M059J (cell line): ENCODE measurements at places on chromosomes 5 and 9. TPM values are rescaled to one million over a fixed set of nuclear protein-coding genes. Genes with fewer than 3 reads are reported as not detected.

DNA sequence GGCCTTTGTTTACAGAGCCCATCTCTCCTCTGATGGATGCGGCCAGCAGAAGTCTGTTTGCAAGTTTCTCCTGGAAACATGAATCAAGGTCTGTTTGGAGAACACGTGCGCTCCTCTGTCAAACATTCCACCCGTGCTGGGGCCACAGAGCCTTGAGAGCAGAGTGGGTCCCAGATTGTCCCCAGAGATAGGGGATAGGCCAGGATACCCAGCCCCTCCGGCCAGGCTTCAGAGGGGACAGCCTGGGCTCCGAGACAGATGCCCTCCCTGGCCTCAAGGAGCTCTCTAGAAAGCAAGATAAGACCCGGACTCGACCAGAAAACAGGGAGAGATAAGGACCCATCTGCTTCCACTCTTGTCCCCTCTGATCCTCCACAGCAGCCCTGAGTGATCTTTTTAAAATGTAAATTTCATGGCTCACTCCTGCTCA, 40.4 kb upstream of the HAND1 start:
- no peak for DNase-seq

Gene OTULINL
- total RNA-seq: 13.3 and 24.7 TPM in 2 replicates

Gene PDE6A
- total RNA-seq: 0.02 and 0.22 TPM in 2 replicates

- peak; percentile 76 for DNase-seq
Observed at GRCh38 chr5:147481874-147482705, 27.8 kb downstream of the DPYSL3 start.

DNA sequence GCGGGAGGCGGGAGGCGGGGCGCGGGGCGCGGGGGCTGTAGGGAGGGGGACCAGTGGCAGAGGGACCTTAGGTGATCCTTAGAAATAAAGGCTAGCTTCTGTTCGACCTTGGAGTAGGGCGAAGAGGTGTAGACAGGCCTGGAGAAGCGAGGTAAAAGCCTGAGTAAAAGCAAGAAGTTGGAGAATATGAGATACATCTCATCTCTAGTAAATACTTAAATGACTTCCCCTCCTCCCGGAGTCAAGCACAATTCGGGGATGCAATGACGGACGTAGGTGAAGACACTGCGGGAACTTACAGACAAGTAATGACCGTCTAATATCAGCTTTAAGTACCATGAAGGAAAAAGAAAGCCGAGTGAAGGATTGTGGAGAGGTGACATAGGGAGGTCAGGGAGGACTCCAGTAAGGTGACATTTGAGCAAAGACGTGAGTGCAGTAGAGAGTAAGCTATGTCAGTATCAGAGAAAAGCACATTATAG, 466 bp downstream of the SMC2 start:
- no peak for DNase-seq

Gene SLC6A7
- total RNA-seq: not detected in 2 replicates

Gene SPACA9
- 0.91 and 3.0 TPM in 2 replicates for total RNA-seq

DNA sequence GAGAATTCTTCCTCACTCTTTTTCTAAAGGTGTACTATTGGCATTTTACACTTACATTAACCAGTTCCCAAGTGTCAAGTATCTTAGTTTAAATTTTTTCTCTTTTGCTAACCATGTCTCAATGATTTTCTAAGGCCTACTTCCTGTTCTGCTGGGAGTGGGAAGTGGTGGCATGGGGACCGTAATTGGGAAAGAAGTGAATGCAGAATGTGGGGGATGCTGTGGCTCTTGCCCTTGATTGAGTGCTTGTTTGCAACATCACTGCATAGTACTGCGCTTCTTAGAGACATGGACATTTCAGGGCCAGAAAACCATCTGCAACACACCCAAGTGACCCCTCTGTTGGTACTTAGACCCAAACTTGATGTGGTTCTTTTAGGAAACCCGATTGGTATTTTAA, 32.8 kb downstream of the MRRF start:
- DNase-seq: no peak

Gene ZDHHC11
- 0.22 and 0.44 TPM in 2 replicates for total RNA-seq

Gene BAAT
- total RNA-seq: not detected in 2 replicates

Gene FBP1
- total RNA-seq: 0.52 TPM in 1 of 2 replicates, not detected in the other

Gene PCDHA1
- 0.05 TPM in 1 of 2 replicates, not detected in the other for total RNA-seq

GRCh38 chr5:151825445-151825844, 53.7 kb downstream of the G3BP1 start:
- peak; percentile 56 for DNase-seq

- DNase-seq: no peak
Observed at GRCh38 chr5:32713361-32713769, 2.2 kb downstream of the NPR3 start.

DNA sequence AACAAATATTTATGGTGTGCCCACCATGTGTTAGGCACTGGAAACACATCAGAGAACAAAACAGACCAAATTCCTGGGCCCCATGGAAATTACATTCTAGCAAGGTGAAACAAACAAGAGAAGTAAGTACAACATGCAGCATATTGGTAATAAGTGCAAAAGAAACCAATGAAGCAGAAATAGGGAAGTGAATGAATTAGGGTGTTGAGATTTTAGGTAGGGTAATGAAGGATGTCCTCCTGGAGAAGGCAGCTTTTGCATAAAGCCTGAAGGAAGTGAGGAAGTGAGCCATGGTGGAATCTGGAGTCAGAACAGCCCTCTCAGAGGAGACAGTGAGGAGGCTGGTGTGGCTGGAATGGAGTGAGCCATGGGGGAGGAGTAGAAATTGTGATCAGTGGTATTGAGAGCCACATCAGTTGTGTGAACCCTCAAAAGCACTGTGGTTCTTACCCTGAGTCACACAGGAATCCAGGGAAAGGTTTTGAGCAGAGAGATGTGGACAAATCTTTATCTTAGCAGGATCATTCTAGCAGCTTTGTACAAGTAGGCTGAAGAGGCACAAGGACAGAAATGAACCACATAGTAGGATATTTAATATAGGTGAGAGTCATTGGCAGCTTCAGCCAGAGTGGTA, 52.7 kb upstream of the ARL15 start:
- peak; percentile 77 for DNase-seq

Gene CA9
- 38.2 and 67.0 TPM in 2 replicates for total RNA-seq

Gene SHC3
- total RNA-seq: 1.2 and 3.2 TPM in 2 replicates
